ENCODE measurements at places on chromosomes 7 and 10. TPM values are rescaled to one million over a fixed set of nuclear protein-coding genes. Genes with fewer than 3 reads are reported as not detected.

DNA sequence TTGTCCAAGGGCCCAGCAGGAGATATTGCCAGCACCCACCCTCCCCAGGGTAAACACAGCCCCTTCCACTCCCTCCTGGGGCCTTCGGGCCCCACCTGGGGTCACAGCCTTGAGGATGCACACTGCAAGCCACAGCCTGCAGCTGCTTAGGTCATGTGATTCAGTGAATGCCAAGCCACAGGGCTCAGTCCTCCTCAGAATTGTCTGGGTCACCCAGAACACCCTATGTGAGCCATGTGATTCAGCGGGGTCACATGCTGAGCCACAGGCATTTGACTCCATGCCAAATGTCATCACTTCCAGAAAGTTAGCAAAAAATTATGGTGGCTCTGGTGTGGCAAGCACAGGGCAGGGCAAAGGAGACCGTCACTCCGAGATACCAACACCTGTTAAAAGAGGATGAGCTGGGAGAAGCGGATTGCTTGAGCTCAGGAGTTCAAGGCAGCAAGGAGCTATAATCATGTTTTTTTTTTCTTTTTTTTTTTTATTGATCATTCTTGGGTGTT, 17.2 kb upstream of the PSAP start:
- DNase-seq: no peak

TBXAS1 gene
- 36.1 TPM for polyA plus RNA-seq

TET1 gene
- polyA plus RNA-seq: 9.9 TPM

- DNase-seq: no peak
Measured at GRCh38 chr7:7931626-7932025, 37.0 kb upstream of the GLCCI1 start.

- no peak for DNase-seq
Measured at GRCh38 chr10:79275431-79275851, 71.8 kb upstream of the PPIF start.
